Stimulated activated CD4-positive, alpha-beta T cell treated with anti-CD3 and anti-CD28 coated beads, TNF-alpha, amount 100 ng/mL, for 4 hours (primary cell): ENCODE measurements at places on chromosomes 7 and 10.

DNA sequence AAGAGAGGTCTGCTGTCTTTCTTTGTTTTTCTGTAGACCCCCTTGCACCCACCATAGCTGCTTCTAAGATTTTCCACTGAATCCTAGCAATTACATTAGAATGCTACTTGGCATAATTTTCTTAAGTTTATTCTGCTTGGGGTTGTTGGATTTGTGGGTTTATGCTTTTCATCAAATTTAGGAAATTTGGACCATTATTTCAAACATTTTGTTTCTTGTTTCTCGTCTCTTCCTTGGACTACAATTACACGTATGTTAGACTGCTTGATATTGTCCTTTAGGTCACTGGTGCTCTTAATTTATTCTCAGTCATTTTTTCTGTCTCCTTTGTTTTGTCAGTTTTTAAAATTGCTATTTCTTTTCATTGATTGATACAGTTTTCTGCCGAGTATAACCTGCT, 65.8 kb downstream of the FANK1 start:
- no peak for DNase-seq

DNA sequence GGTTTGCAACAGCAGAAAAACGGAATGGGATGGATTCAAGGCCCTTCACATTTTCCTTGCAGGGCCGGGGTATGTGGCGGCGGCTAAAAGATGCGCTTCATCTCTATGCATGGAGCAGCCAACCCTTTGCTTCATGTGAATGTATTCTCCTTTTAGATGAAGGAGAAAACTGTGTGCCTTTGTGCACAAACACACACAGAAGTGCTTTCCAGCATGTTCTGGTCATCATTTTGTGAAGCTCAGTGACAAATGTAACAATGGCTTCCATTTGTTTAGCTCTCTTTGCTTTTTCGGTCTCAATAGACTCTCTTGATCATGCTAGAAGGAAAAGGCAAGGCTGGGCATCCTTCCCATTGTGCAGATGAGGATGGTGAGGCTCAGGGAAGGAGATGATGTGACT, 161.7 kb upstream of the MKI67 start:
- no peak for DNase-seq

DNA sequence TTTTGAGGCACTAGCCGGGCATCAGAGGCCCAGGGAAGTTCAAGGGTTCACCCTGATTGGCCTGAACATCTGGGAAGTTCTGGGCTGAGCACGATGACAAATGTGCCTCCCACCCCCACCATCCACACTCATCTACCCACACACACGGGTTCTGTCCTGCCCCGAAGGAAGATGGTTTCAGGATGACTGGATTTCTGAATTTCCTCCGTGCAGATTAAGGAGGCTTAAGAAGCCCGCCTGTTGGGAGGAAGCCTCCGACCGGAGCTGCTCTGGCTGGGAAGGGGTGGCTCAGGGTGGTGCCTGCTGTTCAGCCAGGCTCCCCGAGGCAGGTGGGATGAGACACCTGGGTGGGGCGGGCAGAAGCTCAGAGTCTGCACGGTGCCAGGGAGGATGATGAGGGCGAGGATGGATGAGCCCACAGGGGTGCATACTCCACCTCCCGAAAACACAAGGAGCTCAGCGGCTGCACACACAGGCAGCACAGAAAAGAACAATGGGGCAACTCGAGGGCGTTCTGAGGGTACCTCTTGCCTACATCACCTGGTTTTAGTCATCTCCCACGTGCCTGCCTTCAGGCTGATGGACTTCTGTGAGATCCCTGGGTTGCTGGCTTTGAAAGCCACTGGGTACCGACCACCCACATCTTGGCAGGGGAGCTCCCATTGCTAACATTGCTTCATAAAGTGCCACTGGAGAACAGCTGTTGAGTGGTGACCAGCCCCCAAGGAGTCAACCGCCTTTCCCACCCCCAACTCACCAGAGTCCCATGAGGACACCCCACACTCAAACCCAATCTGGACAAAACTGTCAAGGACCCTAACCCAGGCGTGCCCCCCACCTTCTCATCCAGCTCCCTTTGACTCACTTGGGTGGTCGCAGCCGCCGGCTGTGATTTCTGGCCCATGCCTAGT, 41.2 kb downstream of the CALML3 start:
- no peak for DNase-seq

- no peak for DNase-seq
Observed at GRCh38 chr7:30448461-30449189, 30.0 kb downstream of the NOD1 start.

GRCh38 chr10:6543431-6544005, 36.6 kb downstream of the PRKCQ start:
- no peak for DNase-seq

DNA sequence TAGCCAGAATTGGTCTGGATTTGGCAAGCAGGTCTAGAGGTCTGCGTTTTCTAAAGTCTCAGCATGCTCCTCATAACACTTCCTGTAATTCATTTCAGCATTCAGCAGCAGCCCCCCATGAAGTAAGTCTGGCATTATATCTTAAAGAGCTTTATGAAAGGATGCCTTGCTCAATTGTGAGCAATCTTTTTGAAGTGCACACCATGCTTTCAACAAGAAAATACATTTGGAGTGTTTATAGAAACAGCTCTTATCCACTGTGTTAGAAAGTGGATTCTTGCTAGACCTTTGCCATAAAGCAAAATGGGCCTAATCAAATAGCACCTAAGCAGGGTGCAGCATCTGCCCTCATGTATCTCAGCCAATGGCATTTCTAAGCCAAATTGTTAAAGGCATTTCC, 378.0 kb upstream of the AKR1E2 start:
- no peak for DNase-seq

DNA sequence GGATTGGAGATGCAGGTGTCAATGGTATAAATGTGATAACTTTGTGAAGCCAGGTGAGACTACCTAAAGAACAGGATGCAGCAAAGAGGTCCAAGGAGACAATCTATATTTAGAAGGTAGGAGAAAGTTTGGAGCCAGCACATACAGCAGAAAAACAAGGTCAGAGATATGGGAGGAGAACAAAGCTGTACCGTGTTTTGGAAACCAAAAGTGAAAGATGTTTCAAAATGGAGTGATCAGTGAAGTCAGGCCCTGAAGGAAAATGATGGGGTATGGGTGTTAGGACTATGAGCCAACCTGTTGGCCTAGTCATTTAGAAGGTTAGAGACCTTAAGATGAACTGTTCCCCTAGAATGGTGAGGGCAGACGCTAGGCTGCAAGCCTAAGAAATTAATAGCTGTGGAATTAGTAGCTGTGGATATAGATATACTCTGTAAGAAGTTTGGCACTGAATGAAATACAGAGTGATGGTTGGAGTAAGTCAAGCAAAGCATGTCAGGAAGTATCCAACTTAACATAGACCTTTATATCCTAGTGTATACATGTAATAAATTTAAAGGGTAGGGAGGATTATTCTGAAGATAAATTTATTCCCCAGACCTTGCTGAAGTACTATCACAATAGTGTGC, 149.8 kb upstream of the WNT16 start:
- no peak for DNase-seq

- no peak for DNase-seq
Observed at GRCh38 chr10:95663496-95663895, 7.0 kb upstream of the ALDH18A1 start.

- no peak for DNase-seq
Observed at GRCh38 chr7:41156268-41156667, 546.6 kb downstream of the INHBA start.

DNA sequence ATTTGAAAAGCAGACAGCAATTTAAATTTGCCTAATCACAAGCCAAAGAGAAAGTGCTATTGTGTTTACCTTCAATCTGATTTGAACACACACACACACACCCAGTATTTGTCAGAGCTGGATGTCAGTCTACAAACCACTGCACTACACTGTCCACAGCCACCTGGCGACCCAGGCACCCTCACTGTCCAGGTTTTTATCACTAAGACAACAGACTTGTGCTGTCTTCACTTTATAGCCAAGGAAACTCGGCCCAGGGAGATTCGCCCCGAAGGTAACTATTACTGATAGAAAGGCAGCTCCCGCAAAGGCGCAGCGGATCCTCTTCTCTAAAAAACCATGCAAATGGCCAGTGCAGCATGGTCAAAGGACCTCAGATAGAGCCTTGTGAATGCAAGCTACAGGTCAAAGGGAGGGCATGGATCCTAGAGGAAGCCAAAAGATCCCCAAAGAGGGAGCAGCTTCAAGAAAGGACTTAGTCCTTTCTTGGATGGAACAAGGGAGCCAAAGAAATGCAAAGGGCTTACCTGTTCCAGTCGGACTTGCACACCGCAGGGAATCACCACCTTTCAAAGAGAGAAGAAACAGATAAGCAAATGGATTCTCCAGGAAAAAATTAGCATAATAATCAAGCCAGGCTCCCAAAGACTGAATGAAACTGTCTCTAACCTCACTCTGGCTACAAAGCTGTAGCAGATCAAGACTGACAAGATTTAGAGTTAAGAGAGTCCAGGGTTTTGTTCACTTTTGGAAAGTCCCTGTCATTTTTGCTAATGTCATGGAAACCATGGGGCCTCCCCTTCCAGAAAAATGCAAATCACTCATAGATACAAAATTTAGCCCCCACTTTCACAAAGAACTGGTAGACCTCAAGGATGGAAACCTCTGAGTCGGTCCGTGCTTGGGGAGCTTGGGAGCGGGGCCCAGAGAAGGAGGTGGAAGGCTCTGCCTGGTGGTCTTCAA, 101.1 kb downstream of the TNS3 start:
- DNase-seq, result no peak

GRCh38 chr7:89661876-89662275, 492.4 kb upstream of the STEAP1 start:
- DNase-seq, result no peak

- DNase-seq, result no peak
Observed at GRCh38 chr7:143382126-143382790, 1.1 kb downstream of the ZYX start.

GRCh38 chr7:4814433-4814832, 39.0 kb downstream of the AP5Z1 start:
- DNase-seq, result no peak

DNA sequence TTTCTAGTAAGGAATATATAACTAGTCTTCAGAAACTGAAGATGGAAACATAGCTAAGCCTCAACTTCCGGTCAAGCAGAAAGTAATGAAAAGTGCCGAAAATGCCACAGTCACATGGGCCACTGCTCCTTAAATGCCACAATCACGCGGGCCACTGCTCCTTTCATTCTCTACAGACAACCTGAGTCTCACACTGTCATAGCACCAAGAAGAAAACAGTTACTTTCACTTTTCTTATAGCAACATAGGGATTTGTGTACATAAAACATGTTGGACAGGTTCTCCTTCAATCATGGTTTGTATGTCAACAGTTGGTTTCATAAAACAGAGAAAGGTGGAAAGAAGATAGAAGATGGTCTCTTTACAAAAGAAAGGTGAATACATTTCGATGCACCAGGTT, 48.6 kb upstream of the NOBOX start:
- DNase-seq, result no peak

DNA sequence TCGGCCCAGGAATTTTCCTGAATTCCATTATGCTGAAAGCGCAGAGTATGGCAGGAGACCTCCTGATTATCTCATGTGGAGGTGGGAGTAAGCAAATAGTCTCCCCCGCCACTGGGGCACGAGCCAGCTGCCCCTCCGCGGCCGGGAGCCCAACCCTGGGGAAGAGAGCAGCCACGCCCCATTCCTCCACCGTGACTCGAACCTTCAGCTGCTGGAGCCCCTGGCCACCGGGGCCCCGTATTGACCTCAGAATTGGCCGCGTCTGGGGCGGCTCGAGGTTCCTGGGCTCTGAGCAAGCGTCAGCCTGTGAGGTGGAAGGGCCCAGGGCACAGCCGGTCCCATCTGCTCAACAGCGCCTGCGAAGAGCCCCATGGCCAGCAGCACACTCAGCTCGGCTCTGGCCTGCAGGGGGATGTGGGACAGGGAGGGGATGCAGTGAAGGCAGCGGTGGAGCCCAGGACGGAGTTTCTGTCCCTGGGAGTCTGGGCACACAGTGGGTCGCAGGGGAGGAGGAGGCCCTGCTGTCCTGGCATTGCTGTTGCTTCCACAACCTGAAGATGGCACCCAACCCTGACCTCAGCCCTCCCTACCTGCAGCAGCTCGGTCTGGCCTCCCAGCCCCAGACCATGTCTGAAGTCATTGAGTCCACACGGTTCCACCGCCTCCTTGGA, 97.8 kb downstream of the CHST15 start:
- DNase-seq, result no peak

DNA sequence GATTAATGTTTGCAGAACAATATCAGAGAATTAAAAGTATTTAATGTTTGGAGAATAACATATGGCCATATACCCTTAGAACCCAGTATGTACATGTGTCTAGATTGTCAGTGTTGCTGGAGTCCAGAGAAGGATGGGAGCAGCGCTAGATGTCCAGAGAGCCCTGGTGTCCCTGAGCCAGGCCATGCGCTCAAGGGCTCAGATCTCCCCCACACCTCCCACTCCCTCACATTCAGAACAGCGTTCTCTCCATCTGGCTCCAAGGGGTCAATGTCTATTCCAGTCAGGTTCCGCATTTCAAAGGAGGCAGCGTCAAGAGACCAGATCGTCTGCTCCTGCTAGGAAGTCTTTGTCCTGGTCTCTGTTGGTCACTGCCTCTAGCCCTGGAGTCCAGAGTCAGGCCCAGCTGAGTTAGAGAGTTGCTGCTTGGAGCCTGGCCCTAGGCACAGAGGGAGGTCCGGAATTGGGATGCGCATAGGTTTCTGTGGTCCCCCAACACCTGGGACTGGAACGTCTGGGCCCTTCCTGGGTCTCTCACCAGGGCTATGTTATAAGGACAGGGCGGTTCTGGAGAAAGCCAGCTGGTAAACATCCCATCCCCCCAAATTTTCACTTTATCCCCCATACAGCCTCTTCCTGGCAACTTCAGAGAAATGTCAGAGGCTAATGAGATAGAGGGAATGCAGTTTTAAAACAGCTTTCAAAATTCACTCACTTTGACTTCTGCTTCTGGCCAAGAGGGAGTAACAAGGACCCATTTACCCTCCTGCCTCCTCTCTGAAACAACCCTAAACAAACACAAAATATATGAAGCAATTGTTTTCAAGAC, 6.5 kb upstream of the WDR86 start:
- no peak for DNase-seq

DNA sequence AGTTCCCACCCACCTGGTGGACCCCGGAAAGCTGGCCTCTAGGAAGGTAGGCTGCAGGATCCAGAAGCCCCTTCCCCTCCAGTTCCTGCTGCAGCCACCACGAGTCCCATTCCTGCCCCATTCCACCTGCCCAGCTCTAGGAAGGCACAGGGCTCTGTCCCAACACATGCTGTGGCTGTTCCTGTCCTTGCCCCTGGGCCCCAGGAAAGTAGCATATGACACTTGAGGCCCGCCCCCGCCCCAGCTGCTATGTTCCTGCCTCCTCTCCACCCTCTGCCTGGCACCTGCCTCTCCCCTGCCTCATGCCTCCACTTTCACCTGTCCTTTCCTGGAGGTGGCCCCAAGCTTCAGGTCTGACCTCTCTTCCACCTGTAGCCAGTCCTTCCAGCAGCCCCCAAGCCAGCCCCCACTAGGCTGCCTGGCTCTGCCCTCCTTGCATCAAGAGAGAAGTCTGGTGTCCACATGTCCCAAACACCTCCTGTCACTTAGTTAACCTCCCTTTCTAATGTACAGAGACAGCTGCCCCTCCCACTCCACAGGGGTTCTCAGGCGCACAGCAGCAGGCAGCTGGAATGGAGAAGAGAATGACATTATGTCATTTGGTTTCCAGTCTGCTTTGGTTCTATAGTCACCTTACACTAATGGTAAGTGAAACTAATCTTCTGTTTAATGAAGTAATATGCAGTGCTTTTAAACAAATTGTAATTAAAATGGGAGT, 22.7 kb downstream of the YKT6 start:
- no peak for DNase-seq
